ENCODE measurements at places on chromosomes 5 and 9. TPM values are rescaled to one million over a fixed set of nuclear protein-coding genes. Genes with fewer than 3 reads are reported as not detected.

DNA sequence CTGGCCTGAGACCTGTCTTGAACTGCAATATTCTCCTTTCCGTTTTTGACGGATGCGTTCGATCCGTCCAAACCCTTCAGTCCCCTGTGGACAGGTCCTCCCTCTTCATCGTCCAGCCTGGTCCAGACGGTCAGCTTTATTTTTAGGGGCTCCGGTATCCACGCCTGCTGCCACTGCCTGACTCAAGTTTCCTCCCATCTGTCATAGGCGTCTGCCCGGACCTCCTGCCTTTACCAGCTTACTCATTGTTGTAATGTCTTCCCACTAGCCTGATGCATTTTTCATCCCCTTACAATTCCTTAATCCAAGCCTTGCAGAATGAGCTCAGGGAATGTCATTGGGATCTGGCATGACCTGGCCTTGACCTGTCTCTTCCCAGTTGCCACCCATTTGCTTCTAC lies 145.8 kb downstream of the TENT4A start:
- no peak for DNase-seq

GRCh38 chr5:122788996-122789395 lies 14.1 kb downstream of the SNX2 start:
- no peak for DNase-seq

- no peak for DNase-seq
Observed at GRCh38 chr9:29176231-29176630, 1603.0 kb upstream of the C9orf72 start.

- no peak for DNase-seq
Observed at GRCh38 chr5:72412283-72413055, 92.3 kb downstream of the PTCD2 start.

DNA sequence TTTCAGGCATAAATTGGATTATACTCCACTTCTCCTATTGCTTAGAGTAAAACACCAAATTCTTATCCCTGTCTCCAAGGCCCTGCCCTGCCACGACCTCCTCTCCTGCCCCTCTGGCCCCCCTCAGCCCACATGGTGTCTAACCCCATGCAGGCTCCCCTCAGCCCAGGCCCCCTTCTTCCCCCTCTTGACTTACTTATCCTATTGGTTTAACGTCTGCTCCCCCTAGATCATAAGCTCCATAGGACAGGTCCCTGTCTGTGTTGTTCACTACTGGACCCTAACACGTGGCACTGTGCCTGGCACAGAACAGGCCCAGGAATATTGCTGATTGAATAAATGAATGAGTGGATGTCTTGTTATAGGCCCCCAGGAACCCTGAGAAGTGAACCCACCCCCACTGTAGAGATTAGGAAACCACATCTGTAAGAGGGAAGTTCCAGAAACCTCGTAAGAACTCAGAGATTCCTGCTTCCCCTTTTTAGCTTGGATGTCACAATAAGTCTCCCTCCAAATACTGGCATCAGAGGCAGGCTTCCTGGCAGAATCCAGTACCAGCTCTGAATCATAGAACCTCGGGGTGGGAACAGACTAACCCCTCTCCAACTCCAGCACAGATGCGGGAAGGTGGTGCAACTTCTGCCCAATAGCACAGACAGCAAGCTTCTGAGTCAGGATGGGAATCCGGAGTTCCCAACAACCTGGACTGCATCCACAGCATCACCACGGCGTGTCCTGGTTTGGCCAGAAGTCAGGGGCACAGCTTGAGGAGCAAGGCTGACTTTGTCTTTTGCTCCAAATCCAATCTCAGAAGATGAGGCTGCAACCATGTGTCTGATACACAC lies 31.5 kb downstream of the HRH2 start:
- no peak for DNase-seq

GRCh38 chr9:111151537-111151936 lies 113.3 kb upstream of the LPAR1 start:
- no peak for DNase-seq

- DNase-seq: no peak
Observed at GRCh38 chr9:113431191-113431590, 20.6 kb downstream of the C9orf43 start.

KCNN2 gene
- 1.7 TPM for polyA plus RNA-seq

GHR gene
- 6.5 TPM for polyA plus RNA-seq
